Hematopoietic multipotent progenitor cell treated with erythropoietin and hydrocortisone succinate and interleukin-3 and kit ligand, for 8 days (in vitro differentiated cells): ENCODE measurements at places on chromosomes 6 and 20.

DNA sequence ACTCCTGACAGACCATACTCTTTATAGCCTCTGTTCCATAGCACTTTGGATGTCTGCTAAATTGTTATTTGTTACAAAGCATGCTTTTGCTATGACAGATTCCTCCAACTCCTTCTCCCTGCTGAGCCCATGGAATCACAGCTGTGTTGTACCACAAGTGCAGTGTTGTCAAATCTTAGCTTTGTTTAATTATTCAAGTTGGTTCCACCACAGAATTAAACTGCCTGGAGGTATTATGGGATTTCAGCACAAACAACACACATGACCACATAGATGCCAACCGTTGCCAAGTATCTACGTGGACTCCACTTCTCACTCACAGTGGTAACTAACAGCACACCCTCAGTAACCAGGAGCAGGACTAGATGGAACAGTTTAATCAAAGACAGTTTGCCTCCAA lies 32.7 kb upstream of the MARCKS start:
- no peak for DNase-seq

DNA sequence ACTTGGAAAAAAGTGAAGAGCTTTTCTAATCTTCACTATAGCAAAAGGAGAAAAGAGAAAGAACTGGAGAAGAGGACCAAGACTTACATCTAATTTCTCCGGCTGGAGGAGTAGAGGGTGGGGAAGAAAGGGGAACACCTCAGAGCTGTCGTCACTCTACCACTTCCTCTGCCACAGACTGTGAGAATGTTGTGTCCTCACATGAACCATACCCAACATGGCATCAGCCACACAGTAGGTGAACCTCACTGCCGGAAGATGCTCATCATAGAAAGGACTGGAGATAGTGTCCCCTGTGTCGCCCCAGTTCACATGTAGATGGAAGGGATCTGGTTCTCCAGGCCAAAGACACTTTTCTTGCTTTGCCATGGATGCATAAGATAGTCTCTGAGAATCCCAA lies 604.4 kb upstream of the NOX3 start:
- DNase-seq: no peak

GRCh38 chr6:28335564-28336283 lies at the start of gene ZSCAN31:
TSS of gene ZSCAN31 (minus strand) at chr6:28336148. CDS start at chr6:28329683, 6,465 bp downstream.
- peak; percentile 99 for DNase-seq

GRCh38 chr6:1162367-1163275 lies 149.3 kb upstream of the FOXQ1 start:
- DNase-seq: no peak

DNA sequence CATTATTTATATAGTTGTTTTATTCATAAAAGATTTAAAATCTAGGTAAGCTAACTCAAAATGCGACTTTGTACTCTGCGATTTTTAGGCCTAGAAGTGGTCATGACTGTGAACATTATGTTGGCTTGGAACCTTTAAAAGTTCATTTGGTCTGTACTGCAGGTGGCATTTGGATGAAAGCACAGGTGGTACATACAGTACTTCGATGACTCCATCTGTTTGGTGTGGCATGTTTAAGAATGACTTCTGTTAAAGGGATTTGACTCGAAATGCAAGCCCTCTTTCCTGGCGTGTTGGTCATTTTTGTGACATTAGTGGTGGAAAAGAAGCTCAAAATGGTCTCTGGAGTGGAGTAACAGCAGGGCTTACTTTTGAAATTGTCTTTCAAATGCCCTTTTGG lies 118.1 kb downstream of the UST start:
- DNase-seq: no peak

DNA sequence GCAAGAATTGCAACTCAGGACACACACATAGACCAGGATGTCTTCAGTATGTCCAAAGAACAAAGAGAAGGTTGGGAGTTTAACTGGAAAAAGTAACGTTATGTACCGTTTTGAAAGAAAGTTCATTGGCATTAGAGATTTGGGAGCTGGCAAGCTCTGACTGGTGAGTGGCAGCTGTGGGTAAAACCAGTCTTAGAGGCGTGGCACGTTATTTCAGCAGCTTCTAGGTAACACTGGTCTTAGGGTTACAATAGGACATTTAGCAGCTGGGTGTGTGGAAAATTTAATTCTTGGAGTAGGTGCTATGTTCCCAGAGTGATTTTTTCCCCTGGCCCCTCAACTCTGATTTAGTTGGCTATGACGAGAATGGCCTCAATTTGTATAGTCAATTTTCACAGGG lies 19.2 kb downstream of the SNRPB start:
- DNase-seq: no peak

- DNase-seq: no peak
Measured at GRCh38 chr6:47672816-47673215, 25.6 kb upstream of the ADGRF4 start.

DNA sequence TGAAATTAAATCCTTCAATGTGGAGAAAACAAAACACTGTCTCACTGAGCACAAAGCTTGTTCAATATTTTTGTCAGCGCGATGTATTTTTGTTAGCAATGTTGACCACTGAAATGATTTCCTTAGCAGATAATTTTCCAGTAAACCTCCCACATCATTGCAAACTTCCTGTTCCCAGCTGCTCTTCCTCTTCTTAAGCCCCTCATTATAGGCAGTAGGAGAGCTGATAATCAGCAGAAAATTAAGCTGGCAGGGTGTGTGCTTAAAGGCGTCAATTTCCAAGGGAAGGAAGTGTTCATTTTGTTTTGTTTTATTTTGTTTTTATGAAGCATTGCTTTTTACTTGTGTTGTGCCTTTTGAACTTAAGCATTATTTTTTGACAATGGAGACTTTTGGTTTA lies 29.1 kb upstream of the TMEM14A start:
- peak; percentile 22 for DNase-seq

DNA sequence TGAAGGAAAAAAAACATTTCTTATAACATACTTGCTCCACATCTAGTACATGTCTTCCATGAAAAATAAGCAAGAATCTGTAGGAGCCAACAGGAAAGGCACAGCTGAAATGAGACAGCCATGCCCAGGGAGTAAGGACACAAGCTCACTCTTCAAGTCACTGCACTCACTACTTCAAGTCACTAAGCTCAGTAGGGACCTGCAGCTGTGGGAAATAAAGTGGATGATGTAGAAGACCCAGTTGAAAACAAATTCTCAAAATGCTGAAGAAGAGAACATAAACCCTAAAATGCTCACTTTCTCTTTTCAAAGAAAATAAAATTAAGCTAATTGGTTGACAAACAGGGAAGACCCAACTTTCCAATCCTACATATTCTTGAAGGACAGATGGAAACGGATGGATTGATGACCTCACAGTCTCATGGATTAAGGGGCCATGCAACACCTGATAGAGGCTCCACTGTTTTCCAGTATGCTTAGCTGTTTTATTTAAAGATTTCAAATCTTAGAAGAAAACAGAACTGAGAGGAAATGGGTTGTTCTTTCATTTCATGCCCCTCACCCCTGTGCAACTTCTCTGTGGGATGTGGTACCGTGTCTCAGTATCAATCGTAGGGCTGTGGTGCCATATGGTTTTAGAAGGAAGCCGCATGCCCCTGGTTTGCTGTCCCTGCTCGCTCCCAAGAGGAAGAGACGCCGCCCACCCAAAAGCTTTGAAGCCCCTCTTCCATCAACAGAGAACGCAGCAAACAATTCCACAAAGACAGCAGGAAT lies 133.3 kb downstream of the WDR27 start:
- DNase-seq: no peak

- no peak for DNase-seq
Measured at GRCh38 chr20:35704514-35705261, 5.5 kb downstream of the ROMO1 start.

DNA sequence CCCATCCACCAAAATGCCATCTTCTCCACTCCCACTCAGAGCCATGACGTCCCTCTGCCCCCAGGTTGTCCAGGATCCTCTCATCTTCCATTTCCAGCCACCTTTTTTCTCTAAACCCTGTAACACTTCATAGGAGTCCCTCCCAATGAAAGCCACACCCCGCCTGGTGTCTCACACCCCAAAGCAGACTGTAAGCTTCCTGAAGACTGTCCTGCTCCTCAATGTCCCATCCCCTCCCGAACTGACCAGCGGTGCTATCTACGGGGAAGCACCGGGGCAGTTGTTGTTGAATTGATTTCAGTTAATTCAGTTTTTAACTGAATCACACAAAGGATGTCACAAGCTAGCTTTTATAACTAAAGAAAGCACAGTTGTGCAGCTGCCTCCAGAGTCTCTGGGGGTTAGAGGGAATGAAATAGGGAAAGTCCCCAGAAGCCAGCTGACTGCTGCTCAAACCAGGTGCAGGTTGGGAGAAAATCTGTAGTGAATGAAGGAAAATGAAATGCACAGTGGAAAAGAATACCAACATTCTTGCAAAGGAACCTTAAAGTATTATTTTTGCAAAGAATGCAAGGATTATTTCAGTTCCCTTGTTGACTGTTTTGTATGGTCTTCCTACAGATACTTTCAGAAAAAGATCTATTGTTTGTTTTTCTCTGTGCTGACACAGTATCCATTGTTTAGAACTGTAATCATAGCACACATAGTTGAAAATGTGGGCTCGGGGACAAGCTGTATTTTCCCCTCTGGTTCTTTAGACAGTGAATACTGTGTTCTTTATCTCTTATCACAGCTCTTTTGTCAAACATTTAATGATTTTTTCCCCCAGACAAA lies 222.6 kb upstream of the QKI start:
- DNase-seq: no peak

DNA sequence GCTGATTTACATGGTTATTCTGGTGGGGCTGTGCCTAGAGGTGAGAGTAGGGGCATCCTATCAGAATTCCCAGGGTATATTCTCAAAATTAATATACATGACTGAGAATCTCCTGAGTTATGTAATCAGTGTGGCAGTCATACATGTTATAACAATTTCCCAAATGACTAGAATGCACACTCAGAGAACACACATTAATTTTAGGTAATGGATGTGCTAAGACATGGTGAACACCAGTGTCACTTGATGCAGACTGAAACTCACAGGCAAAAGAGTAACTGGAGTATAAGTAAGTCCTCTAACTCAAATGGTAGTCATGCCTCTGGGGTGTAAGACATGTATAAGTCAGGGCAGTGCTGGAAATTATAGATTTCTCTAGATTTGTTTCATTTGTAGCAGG lies 1198.4 kb upstream of the CITED2 start:
- DNase-seq: no peak

DNA sequence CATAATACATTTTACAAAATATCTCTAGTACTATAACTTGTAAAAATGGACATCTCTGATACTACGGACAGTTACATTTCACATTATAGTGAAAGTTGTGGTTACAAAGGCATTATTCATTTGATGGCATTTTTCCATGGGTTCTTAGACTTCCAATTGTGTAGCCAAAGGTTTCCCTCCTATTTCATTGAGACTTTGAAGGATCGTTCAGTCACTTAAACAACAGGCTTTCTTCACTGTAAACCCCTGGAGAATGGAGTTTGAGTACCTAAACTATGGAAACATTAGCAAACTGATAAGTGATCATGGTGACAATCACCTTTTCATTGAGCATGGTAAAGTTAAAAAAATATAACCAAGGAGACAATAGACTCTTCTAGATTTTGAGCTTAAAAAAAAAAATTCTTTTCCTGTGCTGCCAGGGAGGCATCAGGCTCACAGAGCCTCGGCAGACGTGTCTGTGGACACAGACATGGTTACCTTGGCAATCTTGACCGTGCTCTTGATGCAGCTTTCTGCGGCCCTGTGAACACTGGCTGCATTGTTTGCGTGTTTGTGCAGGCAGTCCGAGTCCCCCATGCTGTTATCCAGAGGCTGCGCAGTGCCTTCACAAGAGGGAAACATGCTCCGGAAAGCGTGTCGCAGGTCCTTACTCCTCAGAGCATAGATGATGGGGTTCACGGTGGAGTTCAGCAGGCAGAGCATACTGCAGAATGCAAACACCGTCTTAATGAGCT lies 22.6 kb downstream of the CNR1 start:
- DNase-seq: no peak

DNA sequence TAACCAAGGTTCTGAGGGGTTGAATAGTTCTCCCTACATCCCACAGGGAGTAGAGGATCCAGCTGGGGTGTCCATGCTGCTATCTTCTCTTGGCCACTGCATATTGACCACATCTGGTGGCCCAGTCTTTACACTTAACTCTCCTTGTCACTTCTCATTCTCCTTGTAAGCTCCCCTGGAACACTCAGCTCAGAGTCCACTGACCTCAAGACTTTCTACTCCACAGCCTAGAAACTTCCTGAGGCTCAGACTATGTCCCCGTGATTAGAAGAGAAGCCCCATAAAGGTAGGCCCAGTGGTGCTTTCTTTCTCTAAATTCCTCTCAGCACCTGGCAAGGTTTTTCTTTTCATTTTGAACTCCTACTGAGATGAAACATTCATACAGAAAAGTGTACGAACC lies 13.3 kb upstream of the ZFAND3 start:
- DNase-seq: no peak

GRCh38 chr6:32288426-32288825 lies 64.6 kb upstream of the NOTCH4 start:
- DNase-seq: peak; percentile 92

- no peak for DNase-seq
Measured at GRCh38 chr20:37190354-37191112, 11.2 kb upstream of the MROH8 start.

DNA sequence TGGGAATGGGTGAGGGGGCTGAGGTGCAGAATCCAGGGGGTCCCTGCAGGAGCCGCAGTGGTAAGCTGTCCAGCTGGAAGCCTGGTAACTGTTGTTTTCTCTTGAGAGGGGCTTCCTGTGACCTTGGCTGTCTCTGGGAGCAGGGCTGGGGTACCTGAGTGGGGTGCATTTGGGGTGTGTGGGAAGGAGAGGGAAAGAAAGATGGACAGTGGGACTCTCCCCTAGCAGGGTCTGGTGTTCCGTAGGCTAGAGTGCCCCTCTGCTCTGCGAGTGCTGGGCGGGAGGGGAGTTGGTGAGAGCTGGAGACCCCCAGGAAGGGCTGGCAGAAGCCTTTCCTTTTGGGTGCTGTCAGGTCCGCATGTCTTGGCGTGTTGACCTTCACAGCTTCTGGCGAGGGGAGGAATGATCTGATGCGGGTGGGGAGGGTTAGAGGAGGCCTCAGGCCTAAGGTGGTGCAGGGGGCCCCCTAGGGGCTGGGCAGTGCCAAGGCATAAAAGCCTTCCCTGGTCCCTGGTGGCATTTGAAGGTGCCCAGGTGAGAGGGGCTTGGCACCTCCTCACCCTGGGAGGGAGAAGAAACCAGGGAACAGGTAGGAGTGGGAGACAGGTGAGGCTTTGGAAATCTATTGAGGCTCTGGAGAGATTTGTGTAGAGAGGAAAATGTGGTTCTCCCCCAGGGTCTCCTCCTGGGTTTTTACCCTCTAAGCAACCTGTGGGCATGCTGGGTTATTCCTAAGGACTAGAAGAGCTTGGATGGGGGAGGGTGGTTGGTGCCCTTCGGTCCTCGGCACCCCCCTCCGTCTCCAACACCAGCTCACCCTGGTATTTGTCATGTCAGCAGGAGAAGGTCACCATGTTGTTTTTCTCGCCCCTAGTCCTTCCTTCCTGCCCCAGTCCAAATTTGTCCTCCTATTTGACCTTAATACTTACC lies 3.3 kb downstream of the VEGFA start:
- peak; percentile 87 for DNase-seq
